Naive thymus-derived CD4-positive, alpha-beta T cell (primary cell): ENCODE measurements at places on chromosomes 5 and 9. TPM values are rescaled to one million over a fixed set of nuclear protein-coding genes. Genes with fewer than 3 reads are reported as not detected.

NR2F1 gene
- total RNA-seq, result not detected

C5orf46 gene
- not detected in 2 replicates for total RNA-seq

THBS4 gene
- total RNA-seq, result 1.2 TPM

SH3PXD2B gene
- total RNA-seq, result 0.40 TPM

AMBP gene
- total RNA-seq, result not detected

WDR38 gene
- total RNA-seq, result not detected

TAF11L5 gene
- not detected for total RNA-seq

FIBCD1 gene
- not detected for total RNA-seq

TPPP gene
- 0.66 TPM for total RNA-seq

FREM1 gene
- 0.86 TPM for total RNA-seq

TRMO gene
- 55.3 TPM for total RNA-seq

TNFSF15 gene
- not detected for total RNA-seq

NUP155 gene
- total RNA-seq, result 34.4 TPM

IRX4 gene
- not detected in 2 replicates for total RNA-seq

PCDHGA6 gene
- 0.24 TPM for total RNA-seq

PCDHGC4 gene
- total RNA-seq, result not detected

NIPAL4 gene
- total RNA-seq, result not detected

DNA sequence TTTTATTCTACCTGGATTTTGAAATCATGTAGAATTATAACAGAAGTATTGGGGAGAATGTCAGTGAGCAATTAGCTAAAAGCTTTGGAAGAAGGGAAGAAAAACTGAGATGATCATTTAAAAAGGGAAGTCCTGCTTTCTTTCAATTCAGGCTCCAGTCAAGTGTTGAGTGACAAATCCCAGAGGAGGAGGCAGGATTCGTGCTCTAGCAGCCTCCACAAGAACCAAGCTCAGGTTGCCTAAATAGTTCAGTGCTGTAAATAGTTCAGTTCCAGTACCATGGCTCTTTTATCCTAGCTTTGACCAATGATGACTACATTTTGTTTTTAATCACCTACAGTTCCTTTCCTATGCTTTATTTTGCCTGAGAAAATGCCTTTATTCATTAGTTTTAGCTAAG lies 204.9 kb upstream of the NREP start:
- DNase-seq, result no peak

GRCh38 chr5:179146277-179146676 lies 86.1 kb downstream of the ZNF354C start:
- DNase-seq, result peak; percentile 48

GRCh38 chr9:129141066-129142041 lies 30.1 kb downstream of the PTPA start:
- no peak for DNase-seq

GRCh38 chr9:12933957-12934356 lies 159.1 kb downstream of the LURAP1L start:
- no peak for DNase-seq

- no peak for DNase-seq
These were observed 413.5 kb downstream of the TLE4 start for GRCh38 chr9:79985264-79985663.

DNA sequence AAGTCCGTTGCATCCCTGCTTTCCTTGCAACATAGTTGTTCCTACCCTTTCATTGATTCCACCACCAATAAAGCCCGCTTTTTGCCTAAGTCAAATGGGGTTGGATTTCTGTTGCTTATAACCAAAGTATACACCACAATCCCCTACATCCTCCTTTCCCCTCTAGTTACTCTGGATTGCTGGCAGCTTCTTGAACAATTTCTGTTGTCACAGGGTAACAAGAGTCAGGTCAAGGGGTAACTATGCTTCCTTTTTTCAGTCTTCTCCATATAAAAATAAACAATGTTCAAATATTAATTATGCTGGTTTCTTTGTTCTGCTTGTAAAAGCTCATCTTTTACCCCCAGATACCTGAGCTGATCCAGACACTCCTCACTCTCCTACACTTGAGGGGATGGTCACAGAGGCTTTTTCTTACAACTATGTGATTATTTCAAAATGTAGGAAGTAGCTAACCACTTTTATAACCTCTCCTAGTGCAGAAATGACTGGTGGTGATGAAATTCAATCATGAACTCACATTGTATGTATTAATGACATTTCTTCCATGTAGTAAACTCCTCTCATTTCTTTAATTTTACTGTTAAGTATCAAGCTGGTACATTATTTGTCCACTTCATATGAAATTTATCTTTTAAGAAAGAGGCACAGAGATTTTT lies 136.5 kb downstream of the SNX18 start:
- DNase-seq, result no peak

GRCh38 chr9:131884222-131884621 lies 144.3 kb upstream of the RAPGEF1 start:
- no peak for DNase-seq

- no peak for DNase-seq
These were observed 53.4 kb upstream of the FBXL7 start for GRCh38 chr5:15446552-15446951.

- no peak for DNase-seq
These were observed 41.9 kb downstream of the MOCS2 start for GRCh38 chr5:53067641-53068040.

- no peak for DNase-seq
These were observed 1944.6 kb upstream of the WWC1 start for GRCh38 chr5:166346726-166347374.

- DNase-seq, result no peak
These were observed 92.6 kb downstream of the TENT4A start for GRCh38 chr5:6805841-6806240.

DNA sequence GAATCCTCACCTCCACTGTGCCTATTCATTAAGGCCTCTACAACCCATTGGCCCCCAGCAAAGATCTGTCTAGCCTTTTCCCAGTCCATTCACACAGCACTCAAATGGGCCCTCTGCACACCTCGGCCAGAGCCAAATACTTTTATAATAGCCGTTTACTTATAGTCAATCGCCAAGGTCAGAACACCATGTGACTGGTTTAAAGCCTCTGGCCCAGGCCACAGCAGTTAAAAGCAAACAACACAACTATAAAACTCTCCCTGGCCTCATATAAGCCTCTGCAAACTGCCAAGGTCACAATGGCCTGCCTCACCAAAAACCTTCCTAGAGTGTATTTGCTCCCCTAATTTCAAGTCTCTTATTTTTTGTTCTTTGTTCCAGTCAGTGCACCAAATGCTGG lies 562.6 kb downstream of the CAAP1 start:
- no peak for DNase-seq

GRCh38 chr9:124511891-124512805 lies 4.9 kb upstream of the NR5A1 start:
- no peak for DNase-seq

GRCh38 chr9:126127591-126127990 lies 199.0 kb upstream of the MVB12B start:
- no peak for DNase-seq

GRCh38 chr5:103109277-103109676 lies 10.7 kb downstream of the GIN1 start:
- no peak for DNase-seq

DNA sequence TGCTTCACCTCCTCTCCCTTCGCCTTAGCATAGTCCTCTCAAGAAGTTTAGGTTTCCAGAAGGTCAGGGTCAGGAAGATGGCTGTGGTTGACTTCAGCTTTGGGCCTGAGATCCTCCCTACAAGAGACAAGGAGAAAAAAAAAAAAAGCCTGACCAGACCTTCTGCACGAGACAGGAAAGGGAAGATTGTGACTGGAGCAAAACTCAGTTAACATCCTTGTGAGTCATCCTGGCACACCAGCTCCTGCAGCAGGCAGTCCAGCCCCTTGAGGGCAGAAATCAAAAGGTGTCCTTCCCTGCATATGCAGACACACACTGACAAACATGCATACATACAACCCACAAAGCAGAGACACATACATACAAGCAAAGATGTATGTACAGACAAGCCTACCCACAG lies 18.0 kb upstream of the ENHO start:
- DNase-seq, result no peak

DNA sequence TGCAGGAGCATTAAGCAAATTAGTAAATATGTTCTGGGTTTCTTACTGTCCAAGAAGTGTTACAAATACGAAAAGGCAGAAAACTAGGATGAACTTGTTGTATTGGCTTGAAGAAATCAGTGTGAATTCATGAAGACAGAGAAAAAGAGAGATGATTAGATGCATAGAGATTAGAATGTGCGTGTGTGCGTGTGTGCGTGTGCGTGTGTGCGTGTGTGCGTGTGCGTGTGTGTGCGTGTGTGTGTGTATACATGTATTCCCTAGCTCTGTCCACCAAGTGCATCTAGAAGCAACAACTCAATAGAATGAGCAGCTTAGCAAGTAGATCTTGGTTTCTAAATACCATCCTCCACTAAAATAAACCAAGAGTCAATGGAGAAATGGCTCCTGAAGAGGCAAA lies 41.5 kb downstream of the SMIM23 start:
- DNase-seq, result no peak

DNA sequence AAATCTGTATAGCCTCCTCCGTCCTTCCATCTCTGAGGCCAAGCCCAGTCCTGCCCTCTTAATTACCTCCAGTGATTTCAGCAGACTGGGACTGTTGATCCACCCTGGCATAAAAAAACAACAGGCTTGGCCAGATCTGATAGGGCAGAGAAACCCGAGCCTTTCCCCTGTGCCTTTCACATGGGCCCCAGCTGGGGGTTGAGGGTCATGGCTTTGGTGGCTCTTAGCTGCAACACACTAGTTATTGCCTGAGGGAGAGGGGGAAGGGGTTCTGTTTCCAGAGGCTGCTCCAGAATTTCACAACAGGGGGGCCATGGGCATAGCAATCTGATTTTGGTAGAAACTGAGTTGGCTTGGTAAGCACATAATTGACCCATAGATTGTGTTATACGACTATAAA lies 21.2 kb upstream of the PANK3 start:
- DNase-seq, result no peak

- DNase-seq, result no peak
These were observed 172.2 kb upstream of the ANKRD55 start for GRCh38 chr5:56405116-56405908.

DNA sequence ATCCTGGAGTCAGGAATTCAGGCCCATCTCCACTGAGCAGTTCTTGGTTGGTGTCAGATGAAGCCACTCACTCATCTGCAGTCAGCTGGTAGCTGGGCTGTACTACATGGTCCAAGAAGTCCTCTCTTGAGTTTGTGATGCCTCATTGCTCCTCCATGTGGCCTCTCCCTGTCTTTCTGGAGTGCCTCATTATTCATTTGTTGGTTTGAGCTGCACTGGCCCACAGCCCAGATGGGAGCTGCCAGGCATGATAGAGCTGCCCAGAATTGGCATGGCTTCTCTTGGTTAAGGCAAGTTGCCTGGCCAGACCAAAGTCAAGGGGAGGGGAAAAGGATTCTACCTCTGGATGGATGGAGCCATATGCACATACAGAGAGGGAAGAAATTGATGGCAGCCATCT lies 8.0 kb downstream of the PTCD2 start:
- DNase-seq, result no peak

DNA sequence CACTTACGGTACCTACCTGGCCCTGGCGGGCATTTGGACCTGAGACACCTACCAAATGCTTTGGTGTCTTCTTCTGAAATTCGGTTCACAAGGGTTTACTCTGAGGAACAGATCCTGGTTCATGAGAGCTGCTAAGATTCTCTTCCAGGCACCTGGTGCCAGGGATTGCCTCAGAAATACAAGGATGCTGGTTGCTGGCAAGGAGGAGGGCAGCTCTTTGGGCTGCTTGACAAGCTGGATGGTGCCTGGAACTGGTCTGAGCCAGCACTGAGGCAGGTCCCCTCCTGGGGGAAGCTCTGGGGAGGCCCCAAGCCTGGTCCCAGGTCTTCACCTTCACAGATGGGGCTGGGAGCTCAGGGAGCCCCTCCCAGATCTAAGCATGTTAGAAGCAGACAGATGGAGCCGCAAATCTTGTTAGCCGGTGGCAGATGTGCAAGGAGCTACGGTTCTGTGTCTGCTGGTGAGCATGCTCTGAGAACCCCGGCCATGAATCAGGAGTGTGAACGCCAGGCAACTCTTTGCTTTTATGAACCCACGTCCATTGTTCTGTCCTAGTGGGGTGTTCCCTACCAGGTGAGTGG lies 16.3 kb downstream of the FABP6 start:
- no peak for DNase-seq

DNA sequence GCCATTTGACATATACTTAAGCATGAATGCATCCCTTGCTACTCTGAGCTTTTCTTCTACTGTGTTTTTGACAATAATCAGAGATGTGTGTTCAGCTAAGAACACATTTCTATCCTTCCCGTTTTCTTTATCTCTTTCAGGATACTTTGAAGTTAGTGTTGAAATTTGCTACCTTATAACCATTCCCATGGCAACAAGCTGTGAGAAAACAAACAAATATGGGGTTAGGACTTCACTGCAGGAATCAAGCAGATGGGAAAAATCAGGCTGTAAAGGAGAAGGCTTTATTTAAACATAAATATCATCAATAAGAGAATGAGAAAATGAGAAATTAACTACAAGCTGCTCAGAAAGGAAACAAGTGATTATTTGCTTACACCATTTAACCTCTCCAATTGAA lies 35.2 kb downstream of the ZCCHC9 start:
- DNase-seq, result no peak

DNA sequence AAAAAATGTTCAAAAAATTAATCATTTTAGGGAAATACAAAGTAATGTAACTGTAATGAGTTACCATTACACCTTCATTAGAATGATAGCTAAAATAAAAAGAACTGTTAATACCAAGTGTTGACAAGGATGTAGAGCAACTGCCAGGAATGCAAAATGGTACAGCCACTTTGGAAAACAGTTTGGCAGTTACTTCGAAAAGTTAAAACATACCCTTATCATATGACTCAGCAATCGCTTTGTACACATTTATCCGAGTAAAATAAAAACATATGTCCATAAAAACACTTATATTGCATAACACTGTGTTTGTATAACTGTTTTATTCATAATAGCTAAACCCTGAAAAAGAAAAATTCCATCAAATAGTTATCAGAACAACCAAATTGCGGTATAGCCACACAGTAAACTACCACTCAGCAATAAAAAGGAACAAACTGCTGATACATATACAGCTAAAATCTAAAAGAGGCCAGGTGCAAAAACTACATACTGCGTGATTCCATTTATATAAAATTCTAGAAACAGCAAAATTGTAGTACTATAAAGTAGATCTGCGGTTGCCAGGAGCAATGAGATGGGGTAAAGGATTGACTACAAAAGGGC lies 61.7 kb downstream of the RFX3 start:
- DNase-seq, result no peak

DNA sequence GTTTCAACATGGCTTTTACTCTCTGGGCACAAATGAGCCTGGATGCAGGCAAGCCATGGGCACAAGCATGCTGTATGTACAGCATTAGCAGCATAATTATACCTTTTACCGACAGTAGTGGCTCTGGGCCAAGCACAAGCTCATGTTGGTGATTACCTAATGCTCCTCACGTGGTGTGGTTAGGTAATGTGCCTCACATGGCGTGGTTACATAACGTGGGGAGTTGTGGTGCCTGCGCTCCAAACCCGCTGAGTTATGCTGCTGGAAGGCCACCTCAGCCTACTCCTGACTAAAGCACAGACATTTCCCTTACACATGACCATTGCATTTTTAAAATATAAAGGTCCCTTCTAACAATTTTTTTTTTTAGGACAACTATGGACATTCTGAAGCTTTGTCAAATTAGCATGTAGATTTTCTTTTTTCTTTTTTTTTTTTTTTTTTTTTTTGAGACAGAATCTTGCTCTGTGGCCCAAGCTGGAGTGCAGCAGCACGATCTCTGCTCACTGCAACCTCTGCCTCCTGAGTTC lies 794.0 kb downstream of the EFNA5 start:
- DNase-seq, result no peak
